Foreskin fibroblast (primary cell): ENCODE measurements at places on chromosomes 6 and 20.
A peak's percentile ranks its signal among the peaks of the same experiment; 100 is the strongest.

DNA sequence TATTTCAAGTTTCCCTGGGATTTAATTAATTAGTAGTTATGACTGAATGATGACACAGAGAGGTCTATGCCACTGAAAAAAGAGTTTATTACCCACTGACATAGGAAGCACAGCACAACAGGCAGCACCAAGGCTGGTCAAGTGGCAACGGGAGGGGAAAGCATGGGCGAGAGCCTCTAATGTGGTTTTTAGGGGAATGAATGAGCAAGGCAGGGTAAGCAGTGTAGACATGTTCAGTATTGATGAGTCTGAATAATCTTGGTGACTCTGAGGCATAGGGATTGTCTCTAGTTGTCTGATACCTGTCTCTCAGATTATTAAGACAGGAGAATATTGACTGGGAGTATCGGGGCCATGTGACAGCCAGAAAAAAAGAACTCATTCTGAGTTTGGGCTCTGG lies 46.3 kb downstream of the RPP21 start:
- DNase-seq: no peak

DNA sequence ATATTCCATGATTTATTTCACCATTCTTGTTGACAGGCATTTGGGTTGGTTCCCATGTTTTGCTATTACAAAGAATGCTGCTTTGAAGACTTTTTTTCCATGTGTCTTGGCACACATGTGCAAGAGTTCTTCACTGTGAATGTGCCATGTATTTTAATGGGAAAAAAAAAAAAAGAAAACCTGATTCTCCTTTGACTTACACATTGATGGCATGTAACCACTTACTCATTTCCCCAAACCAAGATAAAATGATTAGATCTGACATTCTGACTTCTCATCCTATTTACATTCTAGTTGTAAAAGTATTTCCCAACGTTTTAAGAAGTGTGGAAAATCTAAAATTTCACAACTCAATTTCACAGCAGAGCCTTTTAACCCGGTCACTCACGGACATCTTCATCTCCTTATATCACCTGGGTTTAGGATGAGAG lies 4.4 kb downstream of the CAP2 start:
- DNase-seq: no peak

- peak; percentile 54 for DNase-seq
These were observed 575.2 kb upstream of the ADGRB3 start for GRCh38 chr6:68059899-68060298.

DNA sequence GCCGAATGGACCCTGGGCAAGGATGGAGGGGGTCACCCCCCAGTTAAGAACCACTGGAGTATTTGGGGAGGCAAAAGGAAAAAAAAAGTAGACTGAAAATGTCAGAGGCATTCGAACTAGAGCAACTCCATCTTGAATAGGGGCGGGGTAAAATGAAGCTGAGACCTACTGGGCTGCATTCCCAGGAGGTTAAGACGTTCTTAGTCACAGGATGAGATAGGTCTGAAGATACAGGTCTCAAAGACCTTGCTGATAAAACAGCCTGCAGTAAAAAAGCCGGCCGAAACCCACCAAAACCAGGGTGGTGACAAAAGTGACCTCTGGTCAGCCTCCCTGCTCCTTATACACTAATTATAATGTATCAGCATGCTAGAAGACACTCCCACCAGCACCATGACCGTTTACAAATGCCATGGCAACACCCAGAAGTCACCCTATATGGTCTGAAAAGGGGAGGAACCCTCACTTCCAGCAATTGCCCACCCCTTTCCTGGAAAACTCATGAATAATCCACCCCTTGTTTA lies 70.4 kb upstream of the KCNG1 start:
- no peak for DNase-seq

- DNase-seq: peak; percentile 29
These were observed 14.4 kb upstream of the HLA-DQA1 start for GRCh38 chr6:32622545-32623401.

DNA sequence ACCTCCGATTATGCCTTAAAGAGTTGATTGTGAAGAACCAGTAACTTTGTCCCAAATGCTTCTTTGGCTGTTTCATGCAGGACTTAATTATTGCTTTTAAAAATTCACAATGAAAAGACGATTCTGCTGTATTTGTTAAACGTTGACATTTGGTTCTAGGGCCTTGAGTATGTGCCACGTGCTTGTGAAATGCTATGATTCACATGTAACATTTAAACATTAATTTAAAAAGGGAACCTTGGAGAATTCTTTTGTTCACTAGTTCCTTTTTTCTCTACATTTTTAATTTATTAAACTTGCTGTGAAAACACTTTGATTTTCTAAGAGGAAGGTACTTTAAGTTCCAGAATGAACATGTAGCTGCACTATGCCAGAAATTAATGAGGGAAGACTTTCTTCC lies 9.5 kb downstream of the GZF1 start:
- no peak for DNase-seq

- DNase-seq: peak; percentile 94
These were observed 31.0 kb upstream of the PCMTD2 start for GRCh38 chr20:64224351-64225170.

- peak; percentile 19 for DNase-seq
These were observed 86.8 kb downstream of the ZFP64 start for GRCh38 chr20:52104546-52105441.

- no peak for DNase-seq
These were observed at the start of gene DACT2 for GRCh38 chr6:168319279-168320111. TSS of gene DACT2 (minus strand) at chr6:168319777. CDS start at chr6:168319633, 144 bp downstream.

GRCh38 chr6:103079867-103080266 lies 1686.4 kb downstream of the GRIK2 start:
- no peak for DNase-seq

GRCh38 chr20:48340883-48341281 lies 486.9 kb downstream of the PREX1 start:
- DNase-seq: no peak

- peak; percentile 8 for DNase-seq
These were observed 89.9 kb downstream of the FIG4 start for GRCh38 chr6:109781001-109781400.

DNA sequence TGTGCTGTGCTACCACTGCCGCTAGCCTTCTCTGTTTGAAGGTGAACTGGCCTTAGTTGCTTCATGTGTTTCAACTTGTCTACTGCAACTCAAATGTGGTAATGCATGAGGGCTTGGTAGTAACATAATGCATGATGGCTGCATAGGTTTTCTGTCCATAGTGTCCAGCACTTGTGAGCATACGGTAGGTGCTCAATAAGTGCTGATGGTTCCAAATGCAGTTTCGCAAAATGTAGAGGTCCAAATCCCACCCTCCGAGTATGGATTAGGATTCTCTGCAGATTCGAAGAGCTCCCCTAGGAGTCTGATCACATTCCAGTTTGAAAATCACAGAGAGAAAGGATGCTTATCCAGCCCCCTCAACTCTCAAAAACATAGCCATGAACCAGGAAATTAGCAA lies 64.2 kb downstream of the FGD2 start:
- DNase-seq: no peak

DNA sequence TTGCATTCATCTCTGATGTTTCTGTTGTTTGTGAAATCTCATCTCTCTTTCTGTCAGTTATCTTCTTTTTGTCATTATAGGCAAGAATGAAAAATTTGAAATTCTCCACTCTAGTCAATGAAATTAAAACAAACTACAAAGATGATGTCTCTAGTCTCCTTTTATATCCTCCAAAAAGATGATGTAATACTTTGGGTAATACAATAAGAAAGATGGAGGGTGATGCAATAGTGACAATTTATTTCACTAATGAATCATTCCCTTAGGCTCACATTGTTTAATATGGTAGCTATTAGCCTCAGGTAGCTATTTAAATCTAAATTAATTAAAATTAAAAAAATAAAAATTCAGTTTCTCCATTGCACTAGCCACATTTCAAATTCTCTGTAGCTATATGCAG lies 145.4 kb downstream of the UST start:
- peak; percentile 67 for DNase-seq
